Esophagus squamous epithelium (tissue), 5 donors: ENCODE measurements at places on chromosomes 1 and 21.

DNA sequence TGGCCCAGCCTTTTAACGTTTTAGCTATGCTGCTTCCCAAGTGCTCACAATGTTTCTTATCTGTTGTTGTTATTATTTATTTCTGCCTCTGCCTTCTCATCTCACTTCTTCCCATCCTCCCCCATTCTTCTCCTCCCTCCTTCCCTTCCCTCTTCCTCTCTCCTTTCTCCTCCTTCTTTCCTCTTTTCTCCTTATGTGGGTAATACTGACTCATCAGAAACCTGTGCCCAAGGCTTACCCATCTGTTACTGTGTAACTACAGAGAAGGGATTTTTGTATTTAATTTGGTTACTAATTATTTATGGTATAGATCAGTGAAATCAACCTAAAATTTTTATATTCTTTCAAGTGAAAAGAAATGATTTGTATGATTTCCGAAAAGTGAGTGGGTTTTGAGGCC, 120.3 kb downstream of the KCNK2 start:
- no peak for DNase-seq

DNA sequence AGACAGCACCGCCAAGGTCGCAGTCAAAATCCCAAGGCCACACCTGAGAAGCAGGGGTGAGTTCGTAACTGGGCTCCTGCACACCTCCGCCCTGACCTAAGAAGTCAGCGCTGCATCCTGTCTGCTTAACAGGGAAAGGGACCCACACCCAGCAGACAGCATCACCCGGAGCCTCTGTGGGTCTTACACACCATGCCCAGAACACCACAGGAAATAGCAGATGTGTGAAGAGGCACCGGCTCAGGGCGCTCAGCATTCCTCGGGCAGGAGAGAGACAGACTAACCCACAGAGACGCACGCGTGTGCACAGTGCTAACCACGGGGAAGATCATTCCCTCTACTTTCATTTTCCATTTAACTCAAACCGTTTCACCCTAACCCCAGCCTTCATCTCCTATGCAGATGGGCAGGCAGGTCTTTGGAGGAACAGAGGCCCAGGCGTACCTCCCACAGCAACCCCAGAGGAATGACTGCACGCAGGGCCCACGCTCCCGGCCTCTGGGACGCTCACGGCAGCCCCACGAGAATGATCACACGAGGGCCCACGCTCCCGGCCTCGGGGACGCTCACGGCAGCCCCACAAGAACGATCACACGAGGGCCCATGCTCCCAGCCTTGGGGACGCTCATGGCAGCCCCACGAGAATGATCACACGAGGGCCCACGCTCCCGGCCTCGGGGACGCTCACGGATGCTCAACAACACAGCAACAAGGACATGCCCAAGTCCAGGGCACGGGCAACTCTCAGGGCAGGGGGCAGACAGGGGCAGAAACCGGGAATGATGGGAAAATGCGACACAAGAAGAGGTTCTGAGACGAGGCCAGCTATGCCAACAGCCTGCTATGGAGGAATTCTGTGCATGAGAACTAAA, 20.9 kb downstream of the POFUT2 start:
- DNase-seq, result no peak

GRCh38 chr1:41330588-41331545, 30.4 kb upstream of the FOXO6 start:
- DNase-seq, result no peak

- DNase-seq, result no peak
These were observed 272.4 kb downstream of the PCP4 start for GRCh38 chr21:40139636-40140035.

GRCh38 chr1:67590329-67590728, 94.7 kb upstream of the GADD45A start:
- no peak for DNase-seq

DNA sequence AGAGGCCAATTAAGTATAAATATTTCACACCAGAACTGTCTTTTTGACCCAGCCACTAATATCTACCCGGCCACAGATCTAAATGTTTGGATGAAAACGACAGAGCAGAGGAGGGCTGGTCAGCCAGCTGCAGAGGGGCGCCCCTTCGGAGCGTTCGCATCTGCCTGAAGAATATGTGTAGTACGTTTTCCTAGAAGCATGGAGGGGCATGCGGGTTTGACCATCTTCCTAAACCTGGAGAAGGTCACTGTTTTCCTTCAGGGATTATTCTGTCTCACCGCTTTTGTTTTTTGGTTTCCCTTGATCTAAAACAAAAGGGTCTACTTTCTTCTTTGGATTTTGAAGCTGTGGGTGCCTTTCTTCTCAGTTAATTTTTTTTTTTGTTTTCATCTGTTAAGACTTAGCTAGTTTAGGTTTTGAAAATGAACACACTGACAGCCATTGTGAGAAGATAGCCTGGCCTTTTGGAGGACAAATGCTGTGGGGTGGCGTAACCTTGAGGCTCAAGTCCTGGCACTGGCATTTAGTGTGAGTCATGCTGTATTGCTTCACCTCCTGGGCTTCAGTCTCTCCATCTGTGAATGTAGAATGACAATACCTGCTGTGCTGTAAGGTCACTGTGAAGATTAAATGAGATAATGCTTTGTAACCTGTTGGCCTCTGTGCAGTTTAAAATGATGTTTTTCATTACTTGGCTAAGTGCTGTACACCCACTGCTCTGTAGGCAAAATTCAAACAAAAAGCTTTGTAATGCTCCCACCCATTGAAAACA, 74.1 kb upstream of the IRF2BP2 start:
- no peak for DNase-seq

GRCh38 chr1:206032380-206033140, 8.9 kb upstream of the CTSE start:
- no peak for DNase-seq

DNA sequence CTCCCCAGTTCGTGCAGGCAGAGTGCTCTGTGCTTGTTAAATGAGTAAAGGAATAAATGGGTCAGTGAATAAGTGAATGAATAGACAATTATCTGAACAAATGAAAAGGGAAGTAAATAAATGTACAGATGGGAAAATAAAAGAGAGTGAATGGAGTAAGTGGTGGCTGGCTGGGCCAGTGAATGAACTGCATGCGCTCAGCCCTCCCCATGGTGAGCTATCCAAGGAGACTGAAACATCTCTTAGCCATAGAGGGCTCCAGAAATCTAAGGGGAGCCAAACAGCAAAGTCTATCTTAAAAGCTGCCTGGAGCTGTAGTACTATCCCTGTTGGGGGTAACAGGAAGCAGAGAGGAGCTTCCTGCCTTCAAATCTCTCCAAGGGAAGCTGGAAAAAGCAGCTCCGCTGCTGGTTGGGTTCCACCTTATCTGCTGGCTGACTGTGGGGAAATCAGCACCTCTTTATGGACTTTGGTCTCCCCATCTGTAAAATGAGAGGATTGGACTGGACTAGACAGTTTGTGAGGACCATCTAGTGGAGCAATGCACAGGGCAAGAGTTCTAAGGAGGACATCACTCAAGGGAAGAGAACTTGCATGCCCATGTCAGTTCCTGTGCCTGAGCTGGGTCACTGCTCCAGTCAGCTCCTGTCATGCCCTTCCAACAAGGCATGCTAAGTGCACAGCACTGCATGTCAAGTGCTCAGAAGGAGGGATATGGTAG, 77.9 kb downstream of the TRABD2B start:
- no peak for DNase-seq

DNA sequence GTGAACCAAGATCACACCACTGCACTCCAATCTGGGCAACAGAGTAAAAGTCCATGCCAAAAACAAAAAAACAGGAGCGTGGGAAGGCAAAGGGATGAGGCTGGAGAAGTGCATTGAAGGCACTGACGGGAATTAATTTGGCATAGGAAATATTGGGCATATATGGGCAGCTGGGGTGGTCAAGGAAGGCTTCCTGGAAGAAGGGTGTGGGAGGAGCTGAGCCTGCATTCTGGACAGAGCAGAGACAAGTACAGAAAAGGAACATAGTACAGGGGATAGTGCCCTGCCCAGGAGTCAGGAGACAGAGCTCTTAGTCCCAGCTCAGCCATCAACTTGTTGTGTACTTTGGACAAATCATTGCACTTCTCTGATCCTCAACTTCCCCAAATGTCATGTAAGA, 11.7 kb downstream of the SDC3 start:
- no peak for DNase-seq

DNA sequence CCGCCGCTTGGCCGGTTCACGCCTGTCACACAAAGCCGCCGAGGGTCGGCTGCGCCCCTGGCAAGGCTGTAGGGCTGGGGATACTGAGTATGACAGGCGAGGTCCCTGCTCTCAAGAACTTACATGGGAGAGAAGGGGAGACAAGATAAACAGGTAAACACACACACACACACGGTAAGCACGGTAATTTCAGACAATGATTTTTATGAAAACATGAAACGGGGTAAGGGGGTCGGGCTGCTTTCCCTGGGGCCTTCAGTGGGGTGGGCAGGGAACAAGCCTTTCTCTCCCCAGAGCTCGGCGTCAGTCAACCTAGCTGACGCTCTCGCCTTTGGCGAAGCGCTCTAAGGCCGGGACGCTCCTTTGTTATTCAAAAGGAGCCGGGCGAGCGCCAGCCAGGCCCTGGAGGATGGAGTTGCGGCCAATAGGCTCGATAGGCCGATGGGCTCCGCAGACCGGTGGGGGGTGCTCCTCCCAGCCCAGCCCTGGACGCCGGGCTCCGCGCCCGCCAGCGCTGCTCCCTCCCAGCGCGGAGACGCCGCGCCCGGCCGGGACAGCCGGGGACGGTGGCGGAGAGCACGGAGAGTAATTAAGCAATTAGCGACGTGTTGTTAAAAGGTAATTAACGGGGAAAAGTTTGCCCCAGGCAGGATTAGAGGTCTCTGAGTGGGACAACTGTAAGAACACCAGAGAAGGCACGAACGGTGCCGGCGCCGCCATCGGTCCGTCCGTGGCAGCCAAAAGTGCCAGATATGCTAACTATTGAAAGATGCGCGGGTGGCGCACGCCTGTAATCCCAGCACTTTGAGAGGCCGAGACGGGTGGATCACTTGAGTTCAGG, 950 bp upstream of the INKA2 start:
- no peak for DNase-seq

- no peak for DNase-seq
These were observed 11.4 kb upstream of the DNASE2B start for GRCh38 chr1:84386716-84387479.

DNA sequence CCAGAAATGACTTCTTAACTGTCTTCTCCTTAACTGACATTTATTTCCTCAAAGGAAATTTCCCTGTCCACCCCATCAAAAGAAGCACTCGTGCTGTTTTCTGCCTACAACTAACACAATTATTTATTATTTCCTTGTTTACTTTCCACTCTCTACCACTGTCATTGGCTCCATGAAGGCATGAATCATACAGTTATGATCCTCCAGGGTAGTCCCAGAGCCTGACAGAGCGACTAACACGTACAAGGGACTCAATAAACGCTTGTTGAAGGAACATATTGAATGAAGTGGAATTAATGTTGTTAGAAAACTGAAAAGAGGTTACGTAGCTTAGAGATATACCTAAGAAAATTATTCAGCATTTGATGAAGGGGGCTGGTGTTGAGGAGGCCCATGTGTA, 20.9 kb downstream of the GREM2 start:
- no peak for DNase-seq

- DNase-seq, result no peak
These were observed 70.6 kb downstream of the SYT6 start for GRCh38 chr1:114082867-114083585.

GRCh38 chr1:29682919-29683295, 446.6 kb downstream of the PTPRU start:
- DNase-seq, result no peak

DNA sequence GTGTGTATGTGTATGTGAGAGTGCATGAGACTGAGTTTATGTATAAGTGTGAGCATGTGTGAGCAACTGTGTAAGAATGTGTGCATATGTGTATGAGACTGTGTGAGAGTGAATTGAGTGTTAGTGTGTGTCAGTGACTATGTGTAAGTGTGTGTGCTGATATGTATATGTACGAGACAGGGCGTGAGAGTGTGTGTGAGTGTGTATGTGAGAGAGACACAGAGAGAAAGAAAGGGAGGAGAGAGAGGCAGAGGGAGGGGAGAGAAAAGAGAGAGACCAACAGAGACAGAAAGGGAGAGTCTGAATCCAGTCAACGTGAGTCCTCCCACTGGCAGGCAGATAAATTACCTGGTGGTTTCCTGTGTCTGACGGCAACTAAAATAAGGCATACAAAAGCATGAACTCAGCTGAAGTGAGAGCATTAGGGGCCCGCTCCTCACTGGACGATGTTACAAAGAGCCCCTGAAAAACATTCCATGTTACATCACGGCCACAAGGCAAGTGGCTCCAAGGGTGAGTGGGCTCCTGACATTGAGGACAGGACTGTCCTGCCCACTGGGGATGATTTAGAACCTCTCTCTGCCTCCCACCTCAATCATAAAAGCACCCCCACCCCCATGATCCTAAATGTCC, 66.6 kb upstream of the TIAM1 start:
- DNase-seq, result no peak

- DNase-seq, result no peak
These were observed 11.5 kb upstream of the LRRC47 start for GRCh38 chr1:3807769-3808168.

GRCh38 chr1:9249263-9249533, 14.6 kb downstream of the H6PD start:
- DNase-seq, result no peak

DNA sequence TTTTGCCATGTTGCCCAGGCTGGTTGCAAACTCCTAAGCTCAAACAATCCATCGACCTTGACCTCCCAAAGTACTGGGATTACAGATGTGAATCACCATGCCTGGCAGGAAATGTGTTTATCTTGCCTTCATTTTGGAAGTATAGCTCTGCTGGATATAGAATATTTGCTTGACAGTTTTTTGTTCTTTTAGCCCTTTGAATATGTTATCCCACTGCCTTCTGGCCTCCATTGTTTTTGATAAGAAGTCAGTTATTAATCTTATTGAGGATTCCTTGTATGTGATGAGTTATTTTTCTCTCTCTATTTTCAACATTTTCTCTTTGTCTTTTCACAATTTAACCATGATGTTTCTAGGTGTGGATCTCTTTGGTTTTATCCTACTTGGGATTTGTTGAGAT, 112.9 kb upstream of the RAB3GAP2 start:
- no peak for DNase-seq

- DNase-seq, result no peak
These were observed 83.4 kb downstream of the SNRPE start for GRCh38 chr1:203944651-203945404.
